Activated CD4-positive, alpha-beta T cell treated with anti-CD3 and anti-CD28 coated beads, Interleukin-2, amount 10 ng/mL, durations not matched to agents 7 days and 5 days (primary cell): ENCODE measurements at places on chromosomes 6 and 20. TPM values are rescaled to one million over a fixed set of nuclear protein-coding genes. Genes with fewer than 3 reads are reported as not detected.

The MAD2L1BP gene
- total RNA-seq: 41.8 TPM

The RNF39 gene
- not detected for total RNA-seq

The CDSN gene
- not detected for total RNA-seq

The HLA-DRB1 gene
- 55.9 TPM for total RNA-seq

The SIGLEC1 gene
- total RNA-seq: not detected

The QKI gene
- 74.7 TPM for total RNA-seq

The ZNF165 gene
- total RNA-seq: 0.54 TPM

The SLC22A1 gene
- 0.67 TPM for total RNA-seq

The UTRN gene
- 134 TPM for total RNA-seq

The C20orf141 gene
- not detected for total RNA-seq

The MEI4 gene
- total RNA-seq: not detected

The FOXQ1 gene
- total RNA-seq: not detected

The ENPP4 gene
- total RNA-seq: 5.0 TPM

The TJAP1 gene
- total RNA-seq: 36.5 TPM

The MRPS10 gene
- 33.1 TPM for total RNA-seq

The LINC00237 gene
- not detected for total RNA-seq

The MROH8 gene
- 2.5 TPM for total RNA-seq

The WFDC5 gene
- total RNA-seq: not detected

The GPSM3 gene
- 274 TPM for total RNA-seq

The XKR7 gene
- not detected for total RNA-seq

The C20orf204 gene
- 4.8 TPM for total RNA-seq

The PI16 gene
- total RNA-seq: 13.5 TPM

The PRL gene
- total RNA-seq: not detected

The CST5 gene
- total RNA-seq: not detected

The OTOR gene
- not detected for total RNA-seq

The RHAG gene
- total RNA-seq: not detected

The OR2H2 gene
- not detected for total RNA-seq

The ASIP gene
- not detected for total RNA-seq

The RBPJL gene
- not detected for total RNA-seq

The RIPPLY2 gene
- total RNA-seq: not detected

The IL20RA gene
- total RNA-seq: not detected

The DYNLT2 gene
- total RNA-seq: 2.5 TPM

The HTR1B gene
- total RNA-seq: not detected

The ENPP1 gene
- total RNA-seq: 0.10 TPM

The VSTM2L gene
- not detected for total RNA-seq

The DOK5 gene
- total RNA-seq: not detected

The OSER1 gene
- total RNA-seq: 23.7 TPM

The SULF2 gene
- 0.69 TPM for total RNA-seq

The PCSK2 gene
- not detected for total RNA-seq

The RBBP8NL gene
- not detected for total RNA-seq

The NOX3 gene
- total RNA-seq: not detected

The JAG1 gene
- total RNA-seq: not detected

The BPI gene
- total RNA-seq: not detected

The TPX2 gene
- 193 TPM for total RNA-seq

The PDE10A gene
- total RNA-seq: not detected

The PLN gene
- total RNA-seq: not detected

The TENT5A gene
- 1.9 TPM for total RNA-seq

The HLA-DQA2 gene
- total RNA-seq: 0.62 TPM

The RIMS1 gene
- not detected for total RNA-seq
